Activated CD4-positive, alpha-beta T cell treated with anti-CD3 and anti-CD28 coated beads, Interleukin-10, Interleukin-2, amounts not matched to agents 100 ng/mL and 50 ng/mL, durations not matched to agents 16 hours and 8 hours (primary cell): ENCODE measurements at places on chromosomes 12 and 14.

DNA sequence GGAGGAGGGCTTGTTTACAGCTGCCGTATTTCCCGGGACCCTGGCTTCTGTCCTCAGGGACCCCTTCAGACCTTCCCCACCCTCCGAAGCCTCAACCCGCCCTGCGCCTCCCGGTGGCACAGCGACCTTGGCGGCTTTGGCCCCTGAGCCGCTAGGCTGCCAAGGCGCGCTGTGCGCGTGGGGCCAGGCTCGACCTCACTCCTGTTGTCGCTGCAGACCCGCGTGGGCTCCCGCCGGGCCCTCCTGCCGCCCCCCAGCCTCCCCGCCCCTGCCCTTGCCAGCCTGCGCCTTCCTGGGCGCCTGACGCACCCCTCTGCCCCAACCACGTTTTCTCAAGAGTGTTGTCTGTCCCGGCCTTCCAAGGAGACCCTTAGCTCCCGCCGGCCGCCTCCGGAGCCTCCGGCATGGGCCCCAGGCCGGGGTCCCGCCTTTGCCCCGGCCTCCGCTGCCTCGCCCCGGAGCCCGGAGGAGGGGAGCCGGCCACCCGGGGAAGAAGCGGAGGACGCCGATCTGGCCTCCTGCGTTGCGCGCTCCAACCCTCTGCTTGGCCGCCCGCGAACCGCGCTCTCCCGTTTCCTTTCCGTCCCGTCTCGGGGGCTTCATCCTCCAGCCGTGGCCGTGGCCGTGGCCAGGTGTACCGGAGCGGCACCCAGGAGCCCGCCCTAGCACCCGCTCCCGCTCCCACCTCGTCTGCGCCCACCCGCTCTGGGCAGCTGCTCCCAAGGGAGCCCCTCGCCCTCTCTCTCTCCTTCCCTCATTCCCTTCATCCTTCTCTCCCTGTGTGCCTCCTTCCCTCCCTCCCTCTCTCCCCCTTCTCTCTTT is 19.9 kb downstream of the PPP2R5C start:
- DNase-seq: peak; percentile 19

GRCh38 chr12:80192087-80192486 is 92.8 kb downstream of the OTOGL start:
- no peak for DNase-seq

DNA sequence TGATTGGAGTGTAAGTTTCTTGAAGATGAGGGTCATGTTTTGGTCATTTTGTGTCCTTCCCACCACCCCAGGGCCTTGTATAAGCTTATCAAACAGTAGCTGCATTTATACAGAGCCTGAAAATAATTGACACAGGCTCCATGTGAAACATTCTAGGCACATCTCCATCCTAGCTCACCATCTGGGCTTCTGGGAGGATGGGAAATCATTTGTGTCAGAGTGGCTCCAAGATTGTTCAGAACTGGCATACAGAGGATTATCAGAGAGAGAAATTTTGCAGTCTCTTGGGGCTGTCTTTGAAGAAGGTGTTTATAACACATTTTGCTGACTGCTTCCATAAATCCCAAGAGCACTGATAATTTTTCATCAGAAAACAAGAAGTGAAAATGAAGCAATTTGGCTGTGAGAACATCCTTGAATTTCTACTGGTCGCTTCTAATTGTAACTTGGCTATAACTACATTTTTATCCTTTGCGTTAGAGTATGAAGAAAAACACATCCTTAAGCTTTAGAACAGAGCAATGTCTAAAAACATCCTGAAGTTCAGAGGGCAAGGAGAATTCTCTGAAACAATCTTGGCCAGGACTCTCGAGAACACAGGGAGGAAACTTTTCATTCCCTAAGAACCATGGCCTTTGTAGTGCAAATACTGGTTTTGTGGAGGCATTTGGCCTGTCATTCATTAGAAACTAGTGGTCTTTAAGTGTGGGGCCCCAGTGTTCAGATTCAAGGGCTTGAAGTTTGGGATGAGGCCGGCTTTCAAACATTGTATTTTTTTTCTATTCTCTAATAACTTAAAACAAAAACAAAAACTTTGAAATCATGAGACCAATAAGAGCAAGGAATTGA is 151.1 kb downstream of the DACT1 start:
- no peak for DNase-seq

DNA sequence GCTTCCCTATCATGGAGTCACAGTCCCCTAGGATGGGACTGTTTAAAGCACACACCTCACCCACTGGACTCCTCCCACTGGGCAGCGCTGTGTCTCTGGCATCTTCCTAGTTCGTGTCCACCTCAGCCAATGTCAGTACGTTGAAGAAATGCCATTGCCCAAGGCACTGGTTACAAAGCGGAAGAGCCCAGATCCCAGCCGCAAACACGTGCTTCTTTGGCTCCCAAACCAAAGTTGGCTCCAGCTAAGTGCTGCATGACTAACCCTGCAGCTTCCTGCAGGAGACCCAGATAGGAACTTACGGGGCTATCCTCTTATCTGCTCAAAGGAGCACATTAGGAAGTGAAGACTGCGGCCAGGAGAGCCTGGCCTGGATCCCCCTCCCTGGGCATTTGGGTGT is 9.3 kb downstream of the SYNE3 start:
- no peak for DNase-seq

- DNase-seq: no peak
These were observed 1465.4 kb upstream of the FLRT2 start for GRCh38 chr14:84064316-84065125.

GRCh38 chr14:64765740-64766302 is 61.6 kb downstream of the PLEKHG3 start:
- DNase-seq: no peak

- no peak for DNase-seq
These were observed 15.2 kb upstream of the PRKAG1 start for GRCh38 chr12:49033611-49034285.

GRCh38 chr12:65596514-65597091 is 227.7 kb upstream of the HMGA2 start:
- no peak for DNase-seq

DNA sequence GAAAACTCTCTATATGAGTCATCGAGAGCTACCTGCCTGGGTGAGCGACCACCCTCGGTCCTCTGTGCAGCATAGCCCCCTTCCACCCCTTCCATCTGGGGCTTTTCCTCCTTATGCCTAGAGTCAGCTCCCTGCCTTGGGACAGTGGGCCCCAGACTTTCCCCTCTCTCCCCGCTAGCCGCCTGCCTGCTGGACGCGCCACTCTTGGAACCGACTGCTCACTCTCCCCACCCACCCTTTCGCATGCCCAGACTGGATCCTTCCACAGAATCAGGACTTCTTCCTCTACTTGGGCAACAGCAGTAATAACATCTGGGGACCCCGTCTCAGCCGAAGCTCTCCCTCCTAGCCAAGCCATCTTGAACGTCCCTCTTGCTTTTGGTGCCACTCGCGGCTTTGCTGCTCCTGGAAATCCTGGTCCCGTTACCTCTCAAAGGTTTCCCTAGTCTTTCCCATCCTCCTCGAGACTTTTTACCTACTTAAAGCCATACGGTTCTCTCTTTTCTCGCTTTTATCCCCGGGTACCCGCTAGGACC is 671 bp downstream of the ESYT1 start:
- no peak for DNase-seq

GRCh38 chr12:91249518-91250272 is 67.1 kb upstream of the DCN start:
- DNase-seq: no peak

DNA sequence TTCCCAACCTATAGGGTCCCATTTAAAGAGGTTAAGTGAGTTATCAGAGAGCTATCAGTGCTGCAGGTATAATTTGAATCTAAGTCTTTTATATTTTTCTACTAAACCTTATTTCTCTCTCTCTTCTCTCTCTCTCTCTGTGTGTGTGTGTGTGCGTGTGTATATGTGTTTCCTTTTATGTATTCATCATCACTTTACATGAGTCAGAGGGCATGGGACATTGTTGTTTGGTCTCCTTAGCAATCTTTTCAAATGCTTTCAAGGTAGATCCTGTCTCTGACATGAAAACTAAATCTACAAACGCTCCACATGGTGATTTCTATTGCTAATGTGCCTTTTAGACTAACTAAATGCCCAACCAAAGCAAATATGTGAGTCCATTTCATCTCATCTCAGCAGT is 459.7 kb downstream of the BTG1 start:
- no peak for DNase-seq

DNA sequence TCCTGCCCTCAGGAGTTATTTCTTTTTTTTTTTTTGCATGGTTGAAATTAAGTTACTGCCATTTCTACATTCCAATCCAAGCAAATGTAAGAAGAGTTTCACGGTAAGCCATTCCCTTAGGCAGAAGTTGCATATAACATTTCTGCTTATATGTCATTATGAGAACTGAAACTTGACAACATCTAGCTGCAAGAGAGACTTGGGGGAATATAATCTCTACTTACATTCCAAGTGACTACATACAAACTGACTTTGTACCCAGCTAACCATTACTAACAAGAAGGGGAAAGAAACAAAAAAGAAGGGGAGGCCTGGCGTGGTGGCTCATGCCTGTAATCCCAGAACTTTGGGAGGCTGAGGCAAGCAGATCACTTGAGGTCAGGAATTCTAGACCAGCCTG is 7.3 kb upstream of the RESF1 start:
- no peak for DNase-seq

- DNase-seq: no peak
These were observed 185.2 kb downstream of the AEBP2 start for GRCh38 chr12:19624491-19624890.

DNA sequence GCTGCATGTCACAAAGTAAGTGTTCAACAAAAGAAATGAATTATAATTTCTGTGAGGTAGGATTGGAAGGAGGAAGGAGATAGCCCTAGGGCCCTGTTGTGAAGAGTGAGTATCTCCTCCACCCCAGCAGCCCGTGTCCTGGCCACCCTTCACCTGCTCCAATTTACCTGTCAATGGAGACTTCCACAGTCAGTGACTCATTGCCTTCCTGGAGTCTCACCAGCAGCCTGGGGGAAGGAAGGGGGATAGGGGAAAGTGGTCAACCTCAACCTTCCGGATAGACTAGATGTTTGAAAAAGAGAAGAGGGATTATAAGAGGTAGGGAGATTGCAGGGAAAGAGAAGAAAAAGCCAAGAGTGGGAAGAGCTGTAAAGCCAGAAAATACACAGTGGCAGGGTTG is 9.2 kb downstream of the STAT2 start:
- DNase-seq: no peak

DNA sequence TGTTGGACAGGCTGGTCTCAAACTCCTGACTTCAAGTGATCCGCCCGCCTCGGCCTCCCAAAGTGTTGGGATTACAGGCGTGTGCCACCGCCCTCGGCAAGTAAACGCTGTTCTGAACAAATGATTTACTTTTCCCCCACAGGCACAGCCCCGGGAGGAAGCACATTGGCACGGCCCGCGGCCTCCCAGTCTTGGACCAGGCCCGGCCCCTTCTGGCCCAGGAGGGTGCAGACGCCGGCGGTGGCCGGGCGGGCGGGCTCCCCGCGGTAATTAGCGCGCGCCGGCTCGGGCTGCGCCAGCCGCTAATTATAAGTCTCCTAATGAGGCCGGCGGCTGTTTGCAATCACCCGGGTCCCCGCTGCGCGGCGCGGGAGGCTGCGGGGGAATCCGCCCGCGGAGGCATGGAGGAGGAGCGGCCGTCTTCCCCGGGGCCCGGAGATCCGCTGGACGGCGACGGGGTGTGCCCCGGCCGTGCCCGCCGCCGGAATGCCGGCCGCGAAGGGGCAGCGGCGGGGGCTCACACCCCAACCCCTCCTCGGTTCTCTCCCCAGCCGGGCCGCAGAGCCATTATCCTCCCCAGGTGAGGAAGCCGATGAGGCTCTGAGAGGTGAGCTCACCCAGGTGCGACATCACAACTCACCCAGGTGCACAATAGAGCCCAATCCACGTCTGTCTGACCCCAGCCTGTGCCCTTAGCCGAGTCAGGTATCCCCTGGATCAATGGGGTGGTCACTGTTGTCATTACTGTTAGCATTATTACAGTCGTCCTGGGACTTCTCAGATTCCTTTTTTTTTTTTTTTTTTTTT is 3.3 kb upstream of the POP5 start:
- DNase-seq: peak; percentile 62

- no peak for DNase-seq
These were observed 143.8 kb downstream of the ACSS3 start for GRCh38 chr12:81221681-81222080.

- DNase-seq: no peak
These were observed 52.8 kb upstream of the LHX5 start for GRCh38 chr12:113524495-113524894.

GRCh38 chr12:57740656-57741412 is 2.3 kb upstream of the AGAP2 start:
- peak; percentile 88 for DNase-seq

GRCh38 chr12:113006206-113006605 is 27.9 kb downstream of the OAS2 start:
- no peak for DNase-seq

DNA sequence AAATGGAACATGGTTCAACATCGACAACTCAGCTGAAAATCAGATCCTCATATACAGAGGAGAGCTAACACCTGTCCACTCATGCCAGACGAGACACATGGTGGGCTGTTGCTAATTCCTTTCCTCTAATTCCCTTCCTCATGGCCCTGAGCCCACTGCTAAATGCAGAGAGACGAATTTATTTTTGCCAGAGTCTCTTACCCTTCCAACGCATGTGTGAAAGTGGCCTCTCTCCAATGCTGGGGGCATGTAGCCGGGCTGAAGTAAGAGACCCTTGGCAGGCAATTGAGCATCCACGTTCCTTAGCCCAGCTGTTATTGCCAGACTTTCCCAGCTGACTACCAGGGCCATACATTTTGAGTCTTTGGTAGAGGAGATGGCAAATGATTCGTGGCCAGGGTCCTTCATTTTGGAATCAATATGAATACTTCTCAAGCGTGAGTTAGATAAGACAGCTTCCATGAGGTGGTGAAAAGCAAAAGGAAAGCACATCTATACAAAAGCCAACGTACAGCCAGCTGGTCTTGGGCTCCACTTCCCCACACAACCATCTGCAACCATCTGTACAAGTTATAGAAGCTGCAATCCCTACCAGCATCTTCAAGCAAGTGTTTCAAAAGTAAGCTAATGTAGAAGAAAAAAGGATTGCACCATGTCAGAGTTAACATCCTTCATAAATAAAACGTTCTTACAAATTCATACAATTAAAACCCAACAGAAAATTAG is 28.6 kb downstream of the CORO1C start:
- no peak for DNase-seq

GRCh38 chr12:124504273-124505000 is 63.0 kb downstream of the NCOR2 start:
- no peak for DNase-seq

GRCh38 chr14:102786768-102787167 is 9.5 kb downstream of the TRAF3 start:
- peak; percentile 68 for DNase-seq
